ENCODE measurements at places on chromosomes 4 and X.

GRCh38 chr4:53931461-53931961 lies 132.9 kb downstream of the CHIC2 start:
- no peak for DNase-seq

- no peak for DNase-seq
Observed at GRCh38 chr4:54723220-54723619, 65.5 kb downstream of the KIT start.

GRCh38 chr4:10670321-10670720 lies 14.2 kb downstream of the CLNK start:
- DNase-seq: no peak

DNA sequence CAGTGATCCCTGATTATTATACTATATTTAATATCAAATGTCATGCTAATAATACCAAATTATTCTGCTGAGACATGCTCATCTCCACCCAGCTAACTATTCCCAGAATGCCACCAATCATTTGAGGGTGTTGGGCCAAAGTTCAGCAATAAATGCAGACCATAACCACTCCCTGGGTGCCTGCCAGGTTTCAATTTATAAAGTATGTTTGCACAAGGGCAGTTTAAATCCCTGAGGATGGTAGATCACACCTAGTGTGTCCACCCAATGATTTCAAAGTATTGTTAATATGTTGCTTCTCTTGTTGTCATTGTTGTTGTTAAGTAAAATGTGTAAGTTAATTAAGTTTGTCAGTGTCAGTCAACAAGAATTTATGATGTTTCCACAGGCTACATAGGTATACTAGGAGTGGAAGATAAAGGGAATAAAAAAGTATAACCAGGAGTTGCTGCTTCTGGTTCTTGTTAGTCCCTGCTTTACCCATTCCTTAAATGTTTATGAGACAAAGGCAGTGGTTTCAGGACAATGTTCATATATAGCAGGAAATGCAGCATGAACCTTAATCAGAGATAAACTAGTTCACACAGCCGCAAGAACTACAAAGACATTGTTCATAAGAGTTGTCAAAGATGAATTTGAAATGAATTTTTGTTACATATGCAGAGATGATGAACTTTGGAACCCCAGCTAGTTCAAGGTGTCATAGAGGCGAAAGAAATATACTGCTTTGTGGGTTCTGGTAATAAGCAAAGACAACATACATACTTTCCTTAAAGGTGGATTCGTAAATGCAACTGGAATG lies 25.5 kb downstream of the HPGD start:
- DNase-seq: no peak

DNA sequence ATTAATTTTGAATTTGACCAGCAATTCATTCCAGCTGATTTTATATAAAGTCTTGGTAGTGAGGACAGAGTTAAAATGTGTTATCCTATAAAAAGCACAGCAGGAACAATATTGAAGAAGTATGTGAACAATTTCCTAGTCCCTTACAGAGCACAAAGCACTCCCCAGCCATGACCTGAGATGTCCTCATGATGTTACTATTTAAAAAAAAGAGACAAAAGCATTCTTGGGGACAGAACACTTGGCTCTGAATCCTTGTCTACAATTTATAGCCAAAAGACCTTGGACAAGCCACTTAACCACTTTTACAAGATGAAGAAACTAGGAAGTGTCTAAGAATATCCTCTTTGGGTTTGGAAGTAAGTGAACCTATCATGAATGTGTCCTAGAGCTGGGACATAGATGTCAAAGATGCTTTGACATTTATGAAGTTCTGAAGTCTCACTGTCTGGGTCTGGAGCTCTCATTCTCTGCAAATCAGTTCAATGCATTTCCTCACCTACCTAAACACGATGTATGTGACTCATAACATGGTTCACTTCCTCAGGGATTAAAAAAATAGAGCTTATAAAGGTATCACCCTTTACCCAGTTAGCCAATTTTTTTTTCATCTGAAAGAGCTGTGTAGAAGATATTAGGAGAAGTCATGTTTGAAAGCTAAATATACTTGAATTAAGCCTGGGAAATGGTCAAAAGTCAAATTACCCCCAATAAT lies 61.4 kb downstream of the IGFBP7 start:
- no peak for DNase-seq

DNA sequence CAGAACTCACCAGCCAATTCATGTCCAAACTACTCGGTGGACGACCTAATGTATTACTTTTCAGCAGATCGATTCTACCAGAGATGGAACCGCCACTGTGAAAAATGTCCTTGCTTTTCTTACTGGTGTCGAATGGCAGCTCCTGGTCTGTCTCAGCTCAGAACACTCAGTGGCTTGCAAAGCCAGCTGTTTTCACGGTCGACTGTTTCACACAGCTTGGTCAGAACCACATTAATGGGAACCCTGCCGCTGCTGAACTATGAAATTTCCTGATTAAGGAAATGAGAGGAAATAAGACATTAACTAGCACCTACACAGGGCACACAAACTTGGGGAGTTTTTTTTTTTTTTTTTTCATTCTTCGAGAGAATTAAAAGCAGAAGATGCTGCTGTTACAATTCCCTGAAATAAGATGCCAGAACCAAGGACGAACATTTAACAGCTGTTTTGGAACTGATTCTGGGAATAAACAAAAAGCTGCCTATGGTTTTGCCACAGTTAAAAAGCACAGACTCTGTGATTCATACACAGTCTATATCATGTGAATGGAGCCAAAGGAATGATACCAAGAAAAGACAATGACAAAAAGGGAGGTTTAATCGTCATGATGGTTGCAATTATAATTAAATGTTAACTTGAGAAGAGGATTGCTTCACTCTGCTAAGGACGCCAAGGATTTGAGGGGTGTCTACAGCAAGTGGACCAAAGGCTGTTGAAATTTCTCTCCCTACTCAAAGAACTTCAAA lies 31.3 kb downstream of the SUPT20HL2 start:
- no peak for DNase-seq

DNA sequence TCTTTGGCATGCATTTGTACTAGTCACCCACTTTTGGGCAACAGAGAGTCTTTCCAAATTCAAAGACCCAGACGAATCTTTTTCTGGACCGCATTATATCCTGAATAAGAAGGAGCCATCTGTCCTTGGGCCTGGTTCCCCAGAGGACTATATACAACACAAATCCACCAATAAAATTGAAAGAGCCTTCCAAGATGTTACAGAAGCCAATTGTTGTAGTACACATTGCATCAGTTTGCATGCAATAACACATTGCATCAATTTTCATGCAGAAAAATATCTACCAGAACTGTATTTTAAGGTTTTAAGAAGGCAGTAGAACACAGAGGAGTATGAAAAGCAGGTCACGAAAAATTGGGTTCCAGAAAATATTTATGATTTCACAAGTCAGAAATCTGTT lies 203.2 kb downstream of the HTR2C start:
- DNase-seq: no peak

DNA sequence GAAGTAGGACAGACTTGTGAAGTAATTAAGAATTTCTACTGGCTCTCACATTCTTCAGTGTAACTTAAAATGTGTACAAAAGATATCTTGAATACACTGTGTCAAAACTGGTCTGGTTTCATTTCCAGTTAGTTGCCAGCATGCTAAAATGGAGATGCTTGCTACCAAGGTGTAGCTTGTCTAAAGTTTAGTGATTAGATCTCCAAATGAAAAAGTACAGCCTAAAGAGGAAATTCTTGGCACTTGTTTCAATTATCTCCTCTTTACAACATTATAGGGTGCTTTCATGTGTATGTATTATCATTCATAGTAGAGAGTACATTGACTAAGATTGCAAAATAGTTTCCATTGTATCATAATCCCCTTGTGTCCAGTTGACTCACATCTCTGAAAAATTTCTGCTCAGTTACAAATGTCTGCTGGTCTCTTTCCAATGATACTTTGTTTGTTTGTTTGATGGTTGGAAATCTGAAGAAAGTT lies 97.3 kb upstream of the SPRY1 start:
- no peak for DNase-seq

GRCh38 chr4:182825003-182825402 lies 92.2 kb downstream of the DCTD start:
- DNase-seq: no peak

DNA sequence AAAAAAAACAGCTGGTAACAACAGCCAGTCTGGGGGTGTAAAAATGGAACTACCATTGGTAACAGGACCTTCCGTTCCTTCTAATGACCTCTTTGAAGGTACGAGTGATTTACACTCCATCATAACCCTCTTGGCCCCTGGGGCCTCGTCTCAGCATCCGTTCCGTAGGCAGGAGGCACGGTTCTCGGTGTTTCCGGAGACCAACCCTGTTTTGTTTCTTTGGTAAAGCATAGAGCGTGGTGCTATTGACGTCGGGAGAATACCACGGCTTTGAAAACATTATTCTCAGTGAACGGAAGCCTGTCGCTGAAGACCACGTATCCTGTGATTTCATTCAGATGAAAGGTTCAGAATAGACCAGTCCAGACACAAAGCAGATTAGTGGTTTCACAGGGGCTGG lies 198.9 kb downstream of the ASMT start:
- DNase-seq: no peak

- no peak for DNase-seq
Observed at GRCh38 chrX:41131766-41132165, 46.5 kb downstream of the USP9X start.

- no peak for DNase-seq
Observed at GRCh38 chrX:33183361-33183760, 28.0 kb downstream of the DMD start.

- DNase-seq: peak; percentile 6
Observed at GRCh38 chr4:25767877-25768725, 94.7 kb downstream of the SEL1L3 start.

DNA sequence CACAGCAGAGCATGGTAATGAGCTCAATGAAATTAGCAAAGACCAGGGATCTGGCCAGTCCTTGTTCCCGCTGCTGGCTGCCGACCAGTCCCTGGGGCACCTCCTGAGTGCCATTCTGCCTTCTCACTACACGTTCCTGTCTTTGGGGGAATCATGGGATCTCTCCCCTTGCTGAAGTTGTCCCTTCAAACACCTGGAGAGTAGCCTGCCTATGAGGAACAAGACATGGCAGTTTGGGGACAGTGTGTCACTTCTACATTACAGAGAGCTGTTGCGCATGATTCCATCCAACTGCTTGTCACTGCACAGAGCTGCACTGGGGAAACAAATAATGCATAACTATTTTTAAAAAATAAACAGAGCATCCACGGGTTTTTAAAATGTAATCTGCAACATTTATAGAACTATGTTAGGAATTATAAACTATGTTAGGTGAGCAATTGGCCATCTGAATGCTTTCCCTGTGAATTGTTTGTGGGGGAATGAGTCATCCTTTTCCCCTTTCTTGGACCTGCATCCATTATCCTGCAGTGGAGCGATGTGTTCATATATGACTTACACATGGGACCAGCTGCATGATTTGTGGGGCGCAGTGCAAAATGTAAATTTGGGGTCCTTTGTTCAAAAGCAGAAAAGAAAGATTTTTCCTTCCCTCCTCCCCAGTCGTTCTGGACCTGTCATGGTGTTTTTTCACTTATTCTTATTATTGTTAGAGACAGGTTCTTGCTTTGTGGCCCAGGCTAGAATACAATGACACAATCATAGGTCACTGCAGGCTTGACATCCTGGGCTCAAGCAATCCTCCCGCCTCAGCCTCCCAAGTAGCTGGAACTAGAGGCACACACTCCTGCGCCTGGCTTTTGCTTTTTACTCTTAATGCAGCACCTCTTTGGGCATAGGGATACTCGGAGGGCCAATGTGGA lies 115.0 kb upstream of the TBL1X start:
- no peak for DNase-seq

DNA sequence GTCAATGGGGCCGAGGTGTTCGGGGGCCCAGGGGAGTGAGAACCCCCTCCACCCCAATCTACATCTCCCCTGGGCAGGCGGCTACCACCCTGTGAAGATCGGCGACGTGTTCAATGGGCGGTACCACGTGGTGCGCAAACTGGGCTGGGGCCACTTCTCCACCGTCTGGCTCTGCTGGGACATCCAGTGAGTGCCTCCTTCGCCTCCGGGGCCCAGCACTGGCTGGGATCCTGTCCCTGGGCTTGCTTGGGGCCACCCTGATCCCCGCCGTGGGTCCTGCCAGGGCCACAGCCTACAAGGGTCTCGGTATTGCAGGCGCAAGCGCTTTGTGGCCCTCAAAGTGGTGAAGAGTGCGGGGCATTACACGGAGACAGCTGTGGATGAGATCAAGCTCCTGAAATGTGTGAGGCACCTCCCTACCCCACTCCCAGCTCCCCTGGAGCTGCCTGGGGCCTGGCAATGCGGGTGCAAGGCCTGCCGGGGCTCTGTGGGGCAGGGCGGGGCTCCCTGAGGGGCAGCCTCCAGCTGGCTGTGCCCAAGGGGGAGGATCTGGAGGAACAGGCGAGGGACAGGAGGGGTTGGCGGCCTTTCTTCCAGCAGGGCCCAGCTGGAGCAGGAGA lies 697 bp downstream of the SRPK3 start:
- no peak for DNase-seq

GRCh38 chr4:139469216-139469615 lies 15.3 kb downstream of the RAB33B start:
- DNase-seq: no peak

- no peak for DNase-seq
Observed at GRCh38 chrX:20451929-20452328, 185.2 kb upstream of the RPS6KA3 start.

GRCh38 chrX:15150586-15150985 lies 119.3 kb downstream of the ASB9 start:
- DNase-seq: no peak

DNA sequence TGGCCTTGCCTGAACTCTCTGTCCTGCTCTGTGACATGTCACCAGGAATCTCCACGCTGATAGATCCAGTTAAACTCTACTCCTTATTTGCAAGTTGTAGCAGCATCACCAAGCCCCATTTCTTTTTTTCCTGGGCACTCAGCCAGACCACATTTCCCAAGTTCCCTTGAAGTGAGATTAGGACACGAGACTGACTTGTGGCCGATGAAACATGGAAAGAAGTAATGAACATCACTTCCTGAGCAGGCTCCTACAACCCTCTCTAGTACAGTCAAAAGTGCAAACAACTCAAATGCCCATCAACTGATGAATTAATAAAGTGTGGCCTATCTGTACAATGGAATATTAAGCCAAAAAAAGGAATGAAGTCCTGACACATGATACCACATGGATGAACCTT lies 74.6 kb downstream of the MAP3K15 start:
- DNase-seq: no peak

GRCh38 chrX:48761674-48762471 lies at the start of gene GLOD5:
TSS of gene GLOD5 (plus strand) at chrX:48761747. CDS start at chrX:48761791, 44 bp downstream.
- DNase-seq: peak; percentile 5

DNA sequence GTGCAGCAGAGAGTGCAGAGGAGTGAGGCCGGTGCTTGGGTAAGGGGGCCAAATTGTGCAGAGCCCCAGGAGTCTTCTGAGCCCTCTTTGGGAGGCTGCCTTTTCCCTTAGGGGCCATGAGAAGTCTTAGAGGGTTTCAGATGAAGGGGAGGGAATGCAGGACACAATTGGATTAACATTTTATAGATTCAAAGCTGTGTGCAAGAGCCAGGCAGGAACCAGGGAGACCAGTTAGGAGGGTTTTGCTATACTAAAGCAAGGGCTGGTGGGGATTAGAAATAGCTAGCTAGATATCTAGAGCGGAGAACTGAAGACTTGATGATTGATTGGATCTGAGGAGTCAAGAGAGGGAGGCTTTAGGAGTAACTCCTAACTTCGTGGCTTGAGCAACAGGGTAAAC lies 49.5 kb upstream of the SETD7 start:
- DNase-seq: no peak

Measured in CD4-positive, alpha-beta T cell treated with Interleukin-17A for 4 hours (primary cell).